Muscle of leg (tissue), 16 donors: ENCODE measurements at places on chromosomes 6 and 20. TPM values are rescaled to one million over a fixed set of nuclear protein-coding genes. Genes with fewer than 3 reads are reported as not detected.

DNA sequence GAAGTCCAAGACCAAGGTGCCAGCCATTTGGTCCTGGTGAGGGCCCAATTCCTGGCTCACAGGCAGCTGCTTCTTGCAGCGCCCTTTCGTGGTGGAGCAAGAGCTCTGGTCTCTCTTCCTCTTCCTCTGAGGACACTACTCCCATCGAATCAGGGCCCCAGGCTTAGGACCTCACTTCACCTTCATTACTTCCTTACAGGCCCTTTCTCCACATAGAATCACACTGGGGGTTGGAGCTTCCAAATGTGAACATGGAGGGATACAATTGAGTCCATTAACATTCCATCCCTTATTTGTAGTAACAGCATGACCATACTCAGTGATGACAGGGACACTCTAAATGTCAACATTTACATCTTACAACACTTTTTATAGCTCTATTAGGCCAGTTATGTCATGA, 2.3 kb downstream of the RAMACL start:
- H3K4me1 ChIP-seq: peaks cover 52% of the 10 kb centered on the region
- no peak for DNase-seq
- peaks cover 3% of the 10 kb centered on the region for H3K36me3 ChIP-seq
- no peak overlapping the region for H3K4me3 ChIP-seq
- H3K27me3 ChIP-seq: no peaks in the 10 kb centered on the region

DNA sequence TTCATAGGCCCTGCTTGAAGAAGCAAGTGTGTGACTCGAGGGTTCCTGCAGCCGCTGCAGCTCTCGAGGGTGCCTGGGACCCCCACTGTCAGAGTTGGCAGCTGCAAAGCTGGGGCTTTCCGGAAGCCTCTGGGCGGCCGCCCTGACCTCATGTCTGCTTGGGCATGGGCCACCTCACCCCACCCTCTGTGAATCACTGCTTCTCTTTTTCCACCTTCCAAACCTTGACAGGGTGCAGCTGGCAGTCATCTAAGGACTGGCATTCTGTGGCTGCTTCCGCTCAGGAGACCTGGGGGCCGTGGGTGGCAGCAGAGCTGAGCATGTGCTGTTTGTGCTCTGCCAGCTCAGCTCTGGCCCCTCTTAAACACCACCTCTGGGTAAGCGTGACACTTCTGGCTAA, 32.0 kb downstream of the ERMARD start:
- H3K27me3 ChIP-seq: no peaks in the 10 kb centered on the region
- H3K4me3 ChIP-seq: no peak overlapping the region
- H3K36me3 ChIP-seq: peaks cover 16% of the 10 kb centered on the region
- no peaks in the 10 kb centered on the region for H3K4me1 ChIP-seq

The C20orf204 gene
- 0.84 TPM for total RNA-seq

- peaks cover 22% of the 10 kb centered on the region for H3K27me3 ChIP-seq
- H3K4me1 ChIP-seq: no peaks in the 10 kb centered on the region
- no peak overlapping the region for H3K4me3 ChIP-seq
- H3K27ac ChIP-seq: no peak overlapping the region
- H3K36me3 ChIP-seq: no peaks in the 10 kb centered on the region
- DNase-seq: no peak
These were observed 213.9 kb downstream of the PREX1 start for GRCh38 chr20:48613926-48614325.

DNA sequence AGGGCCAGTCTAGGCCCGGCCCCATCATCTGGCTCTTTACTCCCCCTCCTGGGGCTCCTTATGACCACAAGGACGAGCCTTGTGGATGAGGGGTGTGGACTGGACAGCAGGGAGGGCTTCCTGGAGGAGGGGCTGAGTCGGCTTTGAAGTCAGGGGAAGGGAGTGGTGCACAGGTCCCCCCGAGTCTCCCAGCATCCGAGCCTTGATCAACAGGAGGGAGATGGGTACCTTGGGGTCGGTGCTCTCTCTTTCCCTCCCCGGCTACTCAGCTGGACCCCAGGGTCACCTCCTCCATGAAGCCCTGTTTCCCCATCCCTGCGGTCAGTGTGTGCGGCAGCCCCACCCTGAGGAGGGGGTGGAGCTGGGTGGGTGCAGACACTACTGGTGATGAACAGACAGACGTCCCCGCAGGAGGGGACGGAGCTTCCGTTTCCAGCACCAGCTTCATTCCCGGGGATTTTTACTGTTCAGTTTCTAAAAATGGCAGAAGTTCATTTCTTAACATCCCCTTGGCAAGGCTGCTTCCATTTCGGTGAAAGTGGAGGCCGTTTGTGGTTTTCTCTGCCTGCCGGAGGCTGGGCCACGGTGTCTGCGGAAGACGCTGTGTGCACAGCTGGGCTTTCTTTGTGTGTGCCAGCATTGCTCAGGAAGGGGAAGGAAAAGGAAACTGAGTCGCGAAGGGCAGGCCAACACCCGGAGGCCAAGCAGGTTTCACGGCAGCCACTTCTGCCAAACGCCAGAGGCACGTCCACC, 19.6 kb downstream of the NTSR1 start:
- H3K27me3 ChIP-seq: peaks cover 43% of the 10 kb centered on the region
- no peaks in the 10 kb centered on the region for H3K36me3 ChIP-seq
- no peak for DNase-seq
- peaks cover 11% of the 10 kb centered on the region for H3K4me1 ChIP-seq
- H3K4me3 ChIP-seq: no peak overlapping the region

DNA sequence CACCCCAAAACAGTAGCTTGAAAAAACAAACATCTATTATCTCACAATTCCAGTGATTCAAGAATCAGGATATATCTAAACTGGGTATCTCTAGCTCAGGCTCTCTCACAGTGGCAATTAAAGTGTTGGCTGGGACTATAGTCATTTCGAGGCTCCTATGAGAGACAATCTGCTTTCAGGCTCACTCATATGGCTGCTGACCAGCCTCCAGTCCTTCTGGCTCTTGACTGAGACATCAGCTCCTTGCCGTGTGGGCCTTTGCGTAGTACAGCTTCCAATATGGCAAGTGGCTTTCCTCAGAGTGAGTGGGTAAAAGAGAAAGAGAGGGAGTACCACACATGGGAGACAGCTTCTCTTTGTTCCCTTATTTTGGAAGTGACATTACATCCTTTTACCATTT, 327.2 kb downstream of the CENPW start:
- no peaks in the 10 kb centered on the region for H3K36me3 ChIP-seq
- H3K4me1 ChIP-seq: no peaks in the 10 kb centered on the region
- no peak overlapping the region for H3K4me3 ChIP-seq
- DNase-seq: no peak
- no peaks in the 10 kb centered on the region for H3K27me3 ChIP-seq

GRCh38 chr20:2142649-2143048, 41.0 kb downstream of the STK35 start:
- peaks cover 19% of the 10 kb centered on the region for H3K36me3 ChIP-seq
- H3K4me3 ChIP-seq: no peak overlapping the region
- DNase-seq: no peak
- no peaks in the 10 kb centered on the region for H3K27me3 ChIP-seq
- no peak overlapping the region for H3K27ac ChIP-seq

The TEAD3 gene
- 20.6 TPM for total RNA-seq

DNA sequence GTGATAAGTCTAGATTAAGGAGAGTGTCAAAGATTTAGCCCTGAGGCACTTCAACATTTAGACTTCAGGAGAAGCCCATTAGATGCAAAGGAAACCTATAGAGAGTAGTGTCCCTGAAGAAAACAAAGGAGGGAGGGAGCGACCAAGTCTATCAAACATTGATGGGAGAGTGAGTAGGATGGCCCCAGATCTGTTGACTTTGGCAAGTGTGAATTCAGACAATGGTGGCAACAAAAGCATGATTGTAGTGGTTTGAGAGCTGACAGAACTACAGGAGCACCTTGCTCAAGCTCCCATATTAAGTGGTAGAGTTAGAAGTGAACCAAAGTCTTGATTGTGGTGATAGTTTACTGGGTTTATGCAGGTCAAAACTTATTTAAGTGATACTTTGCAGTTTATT, 979 bp upstream of the ABCF1 start:
- H3K27me3 ChIP-seq: no peaks in the 10 kb centered on the region
- H3K27ac ChIP-seq: no peak overlapping the region

The DEFB124 gene
- 0.62 TPM for total RNA-seq

The C6orf136 gene
- 5.8 TPM for total RNA-seq

The SUMO4 gene
- total RNA-seq: 2.2 TPM

DNA sequence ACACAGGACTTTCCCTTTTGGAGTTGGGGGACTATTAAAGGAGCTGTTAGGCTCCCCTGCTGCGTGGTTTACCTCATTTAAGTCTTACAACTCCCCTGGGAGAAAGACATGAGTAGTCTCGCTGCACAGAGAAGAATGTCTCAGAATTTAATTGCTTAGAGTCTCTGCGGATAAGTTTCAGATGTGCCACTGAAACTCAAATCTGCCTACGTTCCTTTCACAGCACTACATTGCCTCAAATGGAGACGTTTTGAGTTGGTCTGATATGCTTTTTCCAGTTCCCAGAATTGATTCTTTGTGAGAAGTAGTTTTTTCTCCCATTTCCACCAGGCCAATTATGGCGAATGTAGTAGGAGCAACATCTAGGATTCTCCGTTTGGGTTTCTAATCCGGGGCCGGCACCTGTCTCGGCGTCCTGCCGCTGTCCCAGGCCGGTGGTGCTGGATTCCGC, 532 bp upstream of the SLC35F1 start:
- peak overlapping the region; percentile 56 for H3K4me3 ChIP-seq
- DNase-seq: no peak
- no peaks in the 10 kb centered on the region for H3K36me3 ChIP-seq
- H3K4me1 ChIP-seq: peaks cover 9% of the 10 kb centered on the region
- no peak overlapping the region for H3K27ac ChIP-seq

DNA sequence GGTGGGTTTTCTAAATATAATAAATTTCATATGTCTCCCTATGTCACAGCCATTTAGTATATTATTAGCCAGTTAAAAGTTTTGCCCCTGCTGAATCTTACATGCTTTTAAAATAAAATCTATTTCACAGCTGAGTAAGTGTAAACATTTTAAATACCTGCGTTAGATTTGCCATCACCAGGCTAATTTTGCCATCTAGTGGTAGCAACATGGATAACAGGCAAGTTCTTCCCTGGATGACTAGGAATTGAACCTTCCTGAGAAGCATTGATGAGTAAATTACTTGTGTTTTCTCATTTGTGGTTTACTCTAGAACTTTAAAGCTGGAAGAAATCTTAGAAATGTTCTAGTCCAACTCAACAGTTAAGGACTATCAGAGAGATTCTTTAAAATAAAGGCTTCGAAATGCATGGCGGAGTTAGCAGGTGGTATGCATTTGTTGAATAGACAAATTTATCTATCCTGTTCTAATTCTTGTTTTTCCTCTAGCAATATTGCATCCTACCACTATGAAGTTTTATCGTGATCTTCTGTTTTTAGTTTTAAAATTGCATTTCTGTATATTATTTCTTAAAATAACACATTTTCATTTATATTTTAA, 2.6 kb downstream of the PRSS35 start:
- no peak overlapping the region for H3K27ac ChIP-seq
- H3K27me3 ChIP-seq: peaks cover 8% of the 10 kb centered on the region
- H3K36me3 ChIP-seq: no peaks in the 10 kb centered on the region
- peaks cover 14% of the 10 kb centered on the region for H3K4me1 ChIP-seq
- no peak overlapping the region for H3K4me3 ChIP-seq

DNA sequence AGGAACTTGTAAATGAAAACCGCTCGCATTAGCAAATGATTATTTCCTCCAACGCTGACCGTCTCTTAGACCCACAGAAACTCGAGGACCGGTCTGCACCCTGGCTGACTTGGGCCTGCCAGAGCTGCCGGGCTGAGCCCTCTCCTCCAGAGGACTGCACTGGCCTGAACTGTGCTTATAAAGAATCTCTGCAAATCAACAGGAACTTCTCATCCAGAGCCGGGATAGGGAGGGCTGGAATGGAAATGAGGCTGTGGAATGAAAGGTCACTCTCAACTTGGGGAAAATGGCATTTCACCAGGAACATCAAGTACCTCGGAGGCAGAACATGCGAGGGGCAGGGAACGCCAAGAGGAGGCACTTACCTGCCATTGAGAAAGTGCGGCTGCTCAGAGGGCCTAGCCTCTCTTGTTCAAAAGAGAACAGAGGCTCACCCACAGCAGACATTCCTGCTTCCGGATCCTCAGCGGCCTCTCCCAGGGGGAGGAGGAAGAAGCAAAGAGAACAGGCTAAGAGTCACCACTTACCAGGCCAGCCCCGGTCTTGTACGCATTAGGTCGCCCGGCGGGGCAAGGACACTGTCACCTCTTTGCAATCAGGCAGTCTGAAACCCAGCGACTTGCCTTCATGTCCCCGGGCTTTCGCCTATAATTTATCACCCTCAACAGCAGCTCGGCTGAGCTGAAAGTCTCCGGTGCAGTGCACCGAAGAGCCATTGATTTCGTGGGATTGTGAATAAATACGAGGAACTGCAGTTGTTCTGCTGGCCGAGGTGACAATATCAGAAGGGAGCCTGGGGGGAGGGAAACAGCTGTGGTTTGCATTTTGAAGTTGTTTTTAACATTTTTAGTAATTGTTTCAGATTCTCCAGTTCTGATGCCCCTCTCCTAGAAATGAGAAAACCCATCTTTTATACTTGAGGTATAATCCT, 37.6 kb downstream of the ZMYND8 start:
- H3K27ac ChIP-seq: peak overlapping the region; percentile 95
- no peak overlapping the region for H3K4me3 ChIP-seq
- H3K27me3 ChIP-seq: no peaks in the 10 kb centered on the region
- H3K4me1 ChIP-seq: peaks cover 53% of the 10 kb centered on the region
- DNase-seq: peak; percentile 88

DNA sequence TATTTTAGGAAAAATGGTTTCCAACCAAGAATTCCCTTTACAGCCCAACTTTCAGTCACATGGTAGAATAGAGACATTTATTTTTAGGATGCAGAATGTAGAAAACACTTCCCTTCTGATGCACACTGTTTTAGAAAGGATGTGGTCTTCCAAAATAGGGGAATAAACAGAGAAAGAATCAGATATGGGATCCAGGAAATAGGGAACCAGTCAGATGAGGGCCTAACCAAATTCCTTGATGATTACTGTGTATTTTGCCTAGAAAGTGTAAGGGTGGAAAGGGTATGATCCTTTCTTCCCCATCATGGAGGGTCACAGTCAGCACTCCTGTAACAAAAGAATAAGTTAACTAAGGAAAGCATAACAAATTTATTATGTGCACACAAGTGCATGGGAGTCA, 27.4 kb downstream of the SLX4IP start:
- H3K36me3 ChIP-seq: no peaks in the 10 kb centered on the region
- no peak for DNase-seq
- H3K27me3 ChIP-seq: no peaks in the 10 kb centered on the region
- no peak overlapping the region for H3K27ac ChIP-seq
- peaks cover 10% of the 10 kb centered on the region for H3K4me1 ChIP-seq

The ETV7 gene
- total RNA-seq: 0.04 TPM

The LAMA2 gene
- 165 TPM for total RNA-seq

DNA sequence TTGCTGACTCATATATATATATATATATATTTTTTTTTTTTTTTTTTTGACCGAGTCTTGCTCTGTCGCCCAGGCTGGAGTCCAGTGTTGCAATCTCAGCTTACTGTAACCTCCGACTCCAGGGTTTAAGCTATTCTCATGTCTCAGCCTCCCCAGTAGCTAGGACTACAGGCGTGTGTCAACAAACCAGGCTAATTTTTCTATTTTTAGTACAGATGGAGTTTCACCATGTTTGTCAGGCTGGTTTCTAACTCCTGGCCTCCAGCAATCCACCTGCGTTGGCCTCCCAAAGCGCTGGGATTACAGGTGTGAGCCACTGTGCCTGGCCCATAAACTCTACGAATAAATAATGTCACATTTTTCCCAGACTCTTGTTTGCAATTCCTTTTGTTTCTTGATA, 4.8 kb downstream of the LRP11 start:
- H3K4me3 ChIP-seq: no peak overlapping the region
- peaks cover 2% of the 10 kb centered on the region for H3K27me3 ChIP-seq
- no peak for DNase-seq
- H3K36me3 ChIP-seq: no peaks in the 10 kb centered on the region
